ENCODE measurements at places on chromosomes 1 and 21.

DNA sequence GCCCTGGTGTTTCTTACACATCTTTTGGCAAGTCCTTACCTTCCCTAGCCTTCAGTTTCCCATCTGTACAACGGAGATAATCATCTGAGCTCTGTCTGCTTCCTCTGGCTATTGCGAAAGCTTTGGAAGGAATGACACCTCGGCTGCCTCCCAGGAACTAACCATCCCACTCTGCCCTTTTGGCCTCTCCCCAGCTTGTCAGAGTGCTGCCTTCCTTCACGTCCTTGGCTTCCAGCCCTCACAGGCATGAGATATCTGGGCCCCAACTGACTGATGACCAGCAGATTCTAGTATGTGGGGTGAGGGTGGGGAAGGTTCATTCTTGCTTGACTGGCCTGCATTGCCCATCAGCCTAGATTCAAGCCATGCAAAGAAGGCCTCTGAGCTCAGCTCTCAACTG is 253.1 kb upstream of the FGGY start:
- no peak for DNase-seq

DNA sequence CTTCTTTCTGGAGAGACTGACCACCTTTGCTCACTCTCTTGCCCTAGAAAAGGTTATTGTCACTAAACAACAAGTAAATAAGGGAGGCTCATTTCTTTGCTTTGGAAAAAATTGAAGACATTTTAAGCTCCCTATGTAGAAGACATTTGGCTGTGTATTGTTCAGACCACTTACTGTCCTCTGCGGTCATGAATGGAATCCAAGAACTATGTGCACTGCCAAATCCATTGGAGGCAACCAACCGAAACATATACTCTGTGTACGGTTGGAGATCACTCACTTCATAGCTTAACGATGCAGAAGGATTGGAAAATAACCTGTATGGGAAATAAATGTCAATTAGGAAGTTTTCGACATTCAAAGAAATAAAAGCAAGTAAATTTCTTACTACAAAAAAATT is 332.8 kb downstream of the KCTD3 start:
- DNase-seq: no peak

DNA sequence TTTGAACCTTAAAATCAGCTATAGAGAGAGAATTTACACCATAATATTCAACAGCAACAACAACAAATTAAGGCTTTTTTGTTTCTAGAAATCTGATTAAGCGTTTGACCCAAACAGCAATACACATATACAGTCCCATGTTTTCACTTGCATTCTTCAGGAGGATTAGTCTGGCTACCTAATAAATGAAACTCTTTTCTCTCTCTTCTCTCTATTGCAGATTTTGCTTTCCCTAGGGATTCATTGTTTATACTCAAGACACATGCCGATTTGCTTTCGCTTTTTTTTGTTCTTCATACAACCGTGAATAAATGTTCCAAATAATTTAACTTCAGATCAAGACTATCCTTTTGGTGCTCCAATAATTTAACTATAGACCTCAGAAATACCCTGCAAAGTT is 162.4 kb upstream of the PTBP2 start:
- DNase-seq: no peak

DNA sequence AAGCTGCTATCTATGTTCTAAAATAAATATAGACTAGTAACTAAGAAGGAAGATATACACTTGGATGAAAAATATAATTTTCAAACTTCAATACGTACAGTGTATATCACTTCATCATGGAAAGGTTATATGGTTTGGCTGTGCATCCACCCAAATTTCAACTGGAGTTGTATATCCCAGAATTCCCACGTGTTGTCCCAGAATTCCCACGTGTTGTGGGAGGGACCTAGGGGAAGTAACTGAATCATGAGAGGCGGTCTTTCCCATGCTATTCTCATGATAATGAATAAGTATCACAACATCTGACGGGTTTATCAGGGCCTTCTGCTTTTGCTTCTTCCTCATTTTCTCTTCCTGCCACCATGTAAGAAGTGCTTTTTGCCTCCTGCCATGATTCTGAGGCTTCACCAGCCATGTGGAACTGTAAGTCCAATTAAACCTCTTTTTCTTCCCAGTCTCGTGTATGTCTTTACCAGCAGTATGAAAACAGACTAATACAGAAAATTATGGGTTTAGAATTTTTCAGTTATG is 10.7 kb downstream of the NEGR1 start:
- DNase-seq: no peak

- no peak for DNase-seq
Measured at GRCh38 chr1:109904105-109904817, 6.4 kb upstream of the CSF1 start.

DNA sequence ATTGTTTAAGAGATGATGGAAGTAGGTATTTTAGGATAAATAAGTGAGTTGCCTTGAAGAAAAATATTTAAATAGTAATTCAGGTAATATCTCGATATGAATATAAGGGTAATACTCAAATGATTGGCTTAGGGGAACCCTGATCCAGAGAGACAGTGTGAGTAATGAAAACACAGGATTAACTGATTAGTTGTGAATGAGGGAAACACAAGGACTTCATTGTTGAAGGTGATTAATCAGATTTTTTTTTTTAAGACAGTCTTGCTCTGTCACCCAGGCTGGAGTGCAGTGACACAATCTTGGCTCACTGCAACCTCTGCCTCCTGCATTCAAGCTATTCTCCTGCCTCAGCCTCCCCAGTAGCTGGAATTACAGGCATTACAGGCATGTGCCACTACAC is 12.7 kb downstream of the SLC25A33 start:
- DNase-seq: no peak

GRCh38 chr1:111658622-111659021 is 39.0 kb downstream of the RAP1A start:
- DNase-seq: no peak

GRCh38 chr1:17233675-17234320 is 15.1 kb upstream of the PADI3 start:
- DNase-seq: no peak

Data from stimulated activated CD8-positive, alpha-beta memory T cell treated with anti-CD3 and anti-CD28 coated beads, Interleukin-4, amount 100 ng/mL, for 1 hour (primary cell).